ENCODE measurements at places on chromosomes 4 and X.

GRCh38 chr4:82906469-82906868, 5.9 kb downstream of the THAP9 start:
- DNase-seq: no peak

DNA sequence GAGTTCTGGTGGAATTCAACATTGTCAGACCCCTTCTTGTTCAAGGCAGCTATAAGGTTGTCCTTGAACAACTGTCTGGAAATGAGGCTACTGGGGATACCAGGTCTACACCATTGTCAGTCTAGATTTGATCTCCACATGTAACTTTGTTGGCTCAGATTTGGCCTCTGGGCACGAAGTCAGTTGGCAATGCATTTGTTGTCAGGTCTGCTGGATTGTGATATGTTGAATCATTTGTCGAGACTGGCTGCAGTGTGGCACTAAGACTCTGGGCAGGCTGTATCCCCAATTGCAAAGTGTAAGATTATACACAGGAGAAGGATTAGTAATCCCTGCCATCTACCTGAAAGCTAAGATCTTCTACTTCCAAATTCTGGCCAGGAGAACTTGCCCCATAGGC, 26.5 kb downstream of the ZNF81 start:
- DNase-seq: no peak

GRCh38 chr4:119652998-119653397, 24.4 kb upstream of the PDE5A start:
- DNase-seq: peak; percentile 71

GRCh38 chr4:83560523-83560922, 24.6 kb downstream of the GPAT3 start:
- no peak for DNase-seq

DNA sequence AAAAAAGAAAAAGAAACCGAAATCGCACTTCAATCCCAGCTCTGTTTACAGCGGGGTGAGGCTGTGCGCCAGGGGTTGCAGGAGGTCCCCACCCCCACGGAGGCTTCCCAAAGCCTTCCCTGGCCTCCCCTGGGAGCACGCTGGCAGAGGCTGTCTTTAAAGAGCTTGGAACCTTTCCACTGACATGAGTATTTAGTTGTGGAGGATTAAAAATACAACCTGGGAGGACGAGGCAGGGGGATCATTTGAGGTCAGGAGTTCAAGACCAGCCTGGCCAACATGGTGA, 69.1 kb downstream of the PPP2R2C start:
- DNase-seq: peak; percentile 3

- peak; percentile 35 for DNase-seq
These were observed 413.7 kb downstream of the PPP3CA start for GRCh38 chr4:100933628-100934027.

- no peak for DNase-seq
These were observed 79.5 kb downstream of the RBM47 start for GRCh38 chr4:40550196-40550595.

DNA sequence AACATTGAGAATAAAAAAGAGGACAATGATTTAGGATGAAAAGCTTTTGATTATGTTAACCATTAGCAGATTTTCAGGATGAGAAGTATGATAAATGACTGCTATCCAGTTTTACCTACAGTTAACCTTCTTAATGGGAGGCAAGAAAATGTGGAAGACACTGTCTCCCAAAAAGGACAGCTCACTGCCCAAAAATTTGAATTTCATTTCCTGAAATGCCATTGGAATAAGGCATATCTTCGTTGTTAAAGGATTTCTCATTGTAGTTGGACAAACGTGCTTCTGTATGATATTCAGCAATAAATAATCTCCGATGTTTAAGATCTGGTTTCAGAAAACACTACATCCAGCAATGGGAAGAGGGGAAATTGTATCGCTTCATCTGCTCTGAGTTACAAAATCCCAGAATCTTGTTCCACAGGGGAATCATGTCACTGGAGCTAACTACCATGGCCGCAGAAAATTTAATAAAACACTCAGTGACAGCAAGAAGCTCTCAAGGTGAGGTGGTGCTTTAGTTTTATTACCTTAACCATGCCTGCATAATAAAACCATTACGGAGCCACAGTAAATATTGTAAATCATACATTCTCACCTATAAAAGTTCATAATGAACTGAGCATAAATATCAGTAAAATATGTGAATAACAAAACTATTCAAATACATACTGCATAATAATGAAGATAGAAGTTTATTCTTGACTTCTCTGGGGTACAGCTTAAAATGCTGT, 552.3 kb downstream of the PCDH7 start:
- DNase-seq: peak; percentile 77

DNA sequence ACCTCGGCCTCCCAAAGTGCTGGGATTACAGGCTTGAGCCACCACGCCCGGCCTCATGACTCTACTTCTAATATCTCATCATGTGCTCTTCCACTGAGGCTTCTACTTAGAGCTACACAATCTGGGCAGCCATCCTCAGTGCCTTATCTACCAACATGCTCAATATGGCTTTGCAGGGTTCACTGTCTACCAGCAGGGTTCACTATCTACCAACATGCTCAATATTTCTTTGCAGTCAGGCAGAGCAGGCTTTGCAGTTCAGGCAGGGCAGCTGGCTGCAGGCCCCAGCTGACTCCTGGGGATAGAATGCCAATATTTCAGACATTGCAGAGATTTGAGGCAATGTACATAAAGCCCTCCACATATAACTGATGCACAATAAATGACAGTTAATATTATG, 47.5 kb downstream of the PKD2 start:
- peak; percentile 36 for DNase-seq

GRCh38 chr4:98602270-98602669, 56.1 kb downstream of the TSPAN5 start:
- no peak for DNase-seq

GRCh38 chr4:173475751-173476150, 54.3 kb downstream of the HAND2 start:
- DNase-seq: no peak
